ENCODE measurements at places on chromosomes 1 and 21.

GRCh38 chr1:234212764-234213657 lies 160.2 kb upstream of the COA6 start:
- DNase-seq: no peak

DNA sequence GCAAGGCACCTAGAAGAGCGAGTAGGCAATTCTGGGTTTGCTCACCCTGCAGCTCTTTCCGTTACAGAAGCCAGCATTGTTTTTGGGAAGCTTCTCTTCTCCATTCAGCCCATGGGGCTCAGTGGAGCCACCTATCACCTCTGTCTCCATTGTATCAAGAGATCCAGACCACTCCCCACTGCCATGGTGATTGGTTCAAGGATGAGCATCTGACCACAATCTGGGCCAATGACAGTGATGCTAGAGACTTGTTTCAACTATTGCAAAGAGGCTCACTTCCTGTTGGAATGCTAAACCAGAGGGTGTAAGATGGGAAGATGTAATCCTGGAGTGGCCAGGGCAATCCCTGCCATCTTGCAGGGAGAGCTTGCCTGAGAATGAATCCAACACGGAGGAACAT lies 6.6 kb downstream of the SPATA21 start:
- peak; percentile 14 for DNase-seq

DNA sequence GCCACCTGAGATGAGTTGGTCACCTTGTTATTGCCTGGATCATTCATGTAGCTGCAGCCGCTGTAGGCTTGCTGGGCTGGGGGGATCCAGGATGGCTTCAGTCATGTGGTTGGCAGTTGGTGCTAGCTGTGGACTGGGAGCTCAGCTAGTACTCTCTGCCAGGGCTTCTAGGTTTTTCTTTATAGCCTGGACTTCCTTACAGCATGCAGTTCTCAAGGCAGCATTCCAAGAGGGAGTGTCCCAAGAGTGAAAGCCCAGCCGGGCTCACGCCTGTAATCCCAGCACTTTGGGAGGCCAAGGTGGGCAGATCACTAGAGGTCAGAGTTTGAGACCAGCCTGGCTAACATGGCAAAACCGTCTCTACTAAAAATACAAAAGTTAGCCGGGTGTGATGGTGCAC lies 23.7 kb upstream of the ACTL8 start:
- no peak for DNase-seq

DNA sequence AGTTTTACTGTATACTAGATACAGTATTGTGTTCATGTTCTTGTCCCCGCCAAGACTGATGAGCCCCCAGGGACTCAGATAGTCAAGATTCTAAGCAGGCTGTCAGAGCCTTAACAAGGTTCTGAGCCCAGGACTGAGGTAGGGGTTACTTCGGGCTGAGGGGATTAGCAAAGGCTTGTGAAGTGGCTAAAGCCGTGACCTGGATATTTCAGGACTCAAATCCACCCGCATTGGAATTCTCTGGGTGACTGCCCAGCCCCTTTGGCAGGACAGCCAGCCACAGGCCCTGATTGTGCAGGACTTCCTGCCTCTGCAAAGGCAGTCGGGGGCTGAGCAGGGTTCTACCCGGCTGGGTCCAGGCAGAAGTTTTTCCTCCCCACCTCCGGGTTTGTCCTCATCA lies at the start of gene PLA2G5:
Gene PLA2G5 (plus strand): TSS at position 321 of the 400 bp plus-strand sequence. CDS start 14,637 bp downstream, outside the sequence.
- DNase-seq: no peak

GRCh38 chr21:33748903-33749302 lies 106.6 kb downstream of the ITSN1 start:
- no peak for DNase-seq

DNA sequence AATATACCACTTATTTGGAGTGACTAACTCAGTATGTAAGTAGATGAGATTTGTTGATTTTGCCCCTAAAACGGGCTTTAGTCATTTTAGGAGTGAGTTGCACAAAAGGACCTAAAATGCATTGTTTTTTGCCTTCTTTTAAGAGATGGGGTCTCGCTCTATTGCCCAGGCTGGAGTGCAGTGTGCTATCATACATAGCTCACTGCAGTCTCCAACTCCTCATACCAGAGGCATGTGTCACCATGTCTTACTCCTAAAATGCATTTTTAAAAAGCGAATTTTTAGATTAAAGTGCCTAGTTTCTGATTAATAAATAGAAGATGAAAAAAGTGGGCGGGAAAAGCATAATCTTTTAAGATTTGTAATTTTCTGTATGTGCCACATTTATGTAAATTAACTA lies 11.5 kb upstream of the NEXN start:
- peak; percentile 64 for DNase-seq

GRCh38 chr1:114369930-114370329 lies 141.1 kb downstream of the TRIM33 start:
- no peak for DNase-seq
